A549 treated with ZK216348 at 1 μM for 4 hours (cell line): ENCODE measurements at places on chromosomes 11 and 22. TPM values are rescaled to one million over a fixed set of nuclear protein-coding genes. Genes with fewer than 3 reads are reported as not detected.

TPBGL gene
- 0.15 to 0.36 TPM (median 0.28 TPM) in 5 replicates for total RNA-seq

ZNF280A gene
- total RNA-seq: 3.0 to 4.3 TPM (median 3.3 TPM) in 5 replicates

CHRNA10 gene
- 0.55 to 1.9 TPM (median 0.93 TPM) in 5 replicates for total RNA-seq

TMEM191C gene
- 0.88 to 2.1 TPM (median 1.3 TPM) in 5 replicates for total RNA-seq

SLC22A9 gene
- not detected in 5 replicates for total RNA-seq

SLC22A6 gene
- total RNA-seq: not detected in 5 replicates

FGF19 gene
- 0.09 to 0.14 TPM (median 0.10 TPM) in 4 of 5 replicates, not detected in the other for total RNA-seq

UPB1 gene
- 0.05 TPM in 1 of 5 replicates, not detected in the others for total RNA-seq

PTPN5 gene
- total RNA-seq: 0.05 TPM in 1 of 5 replicates, not detected in the others

UPK3A gene
- total RNA-seq: not detected in 5 replicates

C11orf87 gene
- total RNA-seq: not detected in 5 replicates

SCGB1A1 gene
- total RNA-seq: not detected in 5 replicates

NXF1 gene
- total RNA-seq: 39.8 to 58.2 TPM (median 53.4 TPM) in 5 replicates

MRPL40 gene
- total RNA-seq: 41.7 to 53.4 TPM (median 46.4 TPM) in 5 replicates

CCDC15 gene
- 0.50 to 0.88 TPM (median 0.67 TPM) in 5 replicates for total RNA-seq

OR8H2 gene
- not detected in 5 replicates for total RNA-seq

NAP1L4 gene
- total RNA-seq: 117 to 150 TPM (median 123 TPM) in 5 replicates

APOA1 gene
- total RNA-seq: 0.24 to 0.42 TPM (median 0.27 TPM) in 3 of 5 replicates, not detected in the others

PNPLA5 gene
- not detected in 5 replicates for total RNA-seq

TMEM121B gene
- total RNA-seq: 0.05 to 0.21 TPM (median 0.12 TPM) in 5 replicates

OR8D4 gene
- total RNA-seq: not detected in 5 replicates

RASL10A gene
- 0.32 to 0.67 TPM (median 0.57 TPM) in 4 of 5 replicates, not detected in the other for total RNA-seq

GAS2L1 gene
- total RNA-seq: 13.5 to 41.5 TPM (median 37.8 TPM) in 5 replicates

SMIM38 gene
- total RNA-seq: 0.09 to 0.16 TPM in 2 of 5 replicates, not detected in the others

SCN3B gene
- total RNA-seq: 0.08 to 0.31 TPM (median 0.13 TPM) in 5 replicates

OR5B21 gene
- total RNA-seq: not detected in 5 replicates

SHISAL1 gene
- 4.0 to 5.6 TPM (median 4.9 TPM) in 5 replicates for total RNA-seq

PLET1 gene
- total RNA-seq: not detected in 5 replicates

ASCL2 gene
- not detected in 5 replicates for total RNA-seq

OR6T1 gene
- total RNA-seq: not detected in 5 replicates

TPH1 gene
- 0.04 to 0.23 TPM (median 0.05 TPM) in 4 of 5 replicates, not detected in the other for total RNA-seq

CEND1 gene
- total RNA-seq: 2.1 to 2.6 TPM (median 2.4 TPM) in 5 replicates

PANX2 gene
- 3.7 to 7.7 TPM (median 7.1 TPM) in 5 replicates for total RNA-seq

PYGM gene
- 0.36 to 0.73 TPM (median 0.39 TPM) in 5 replicates for total RNA-seq

CBLIF gene
- not detected in 5 replicates for total RNA-seq

TMEM191B gene
- 0.60 to 2.6 TPM (median 1.0 TPM) in 4 of 5 replicates, not detected in the other for total RNA-seq

CSNK2A3 gene
- 1.8 to 2.8 TPM (median 1.9 TPM) in 5 replicates for total RNA-seq

KRTAP5-2 gene
- total RNA-seq: not detected in 5 replicates

HSPA8 gene
- 1,458 to 1,788 TPM (median 1,636 TPM) in 5 replicates for total RNA-seq

SULT4A1 gene
- not detected in 5 replicates for total RNA-seq

DEUP1 gene
- total RNA-seq: not detected in 5 replicates

MUC15 gene
- not detected in 5 replicates for total RNA-seq

FOLR2 gene
- not detected in 5 replicates for total RNA-seq

TTC36 gene
- total RNA-seq: not detected in 5 replicates

GRAP2 gene
- not detected in 5 replicates for total RNA-seq

SOX10 gene
- not detected in 5 replicates for total RNA-seq

C11orf86 gene
- total RNA-seq: 34.6 to 89.6 TPM (median 68.0 TPM) in 5 replicates

TYR gene
- not detected in 5 replicates for total RNA-seq

TSGA10IP gene
- not detected in 5 replicates for total RNA-seq

LGALS12 gene
- not detected in 5 replicates for total RNA-seq
